ENCODE measurements at places on chromosomes 4 and X. TPM values are rescaled to one million over a fixed set of nuclear protein-coding genes. Genes with fewer than 3 reads are reported as not detected.

- H3K4me1 ChIP-seq = no peaks in the 10 kb centered on the region
- H3K27ac ChIP-seq = no peak overlapping the region
- DNase-seq = no peak
Observed at GRCh38 chr4:172352356-172352755, 539.2 kb downstream of the GALNTL6 start.

- peaks cover 28% of the 10 kb centered on the region for H3K27me3 ChIP-seq
- no peak for DNase-seq
- no peaks in the 10 kb centered on the region for H3K4me1 ChIP-seq
- H3K36me3 ChIP-seq = no peaks in the 10 kb centered on the region
Observed at GRCh38 chrX:77061022-77061421, 386.2 kb upstream of the FGF16 start.

GRCh38 chrX:41043674-41044345, 41.4 kb upstream of the USP9X start:
- H3K27me3 ChIP-seq = peaks cover 41% of the 10 kb centered on the region
- no peak overlapping the region for H3K4me3 ChIP-seq
- H3K4me1 ChIP-seq = no peaks in the 10 kb centered on the region

DNA sequence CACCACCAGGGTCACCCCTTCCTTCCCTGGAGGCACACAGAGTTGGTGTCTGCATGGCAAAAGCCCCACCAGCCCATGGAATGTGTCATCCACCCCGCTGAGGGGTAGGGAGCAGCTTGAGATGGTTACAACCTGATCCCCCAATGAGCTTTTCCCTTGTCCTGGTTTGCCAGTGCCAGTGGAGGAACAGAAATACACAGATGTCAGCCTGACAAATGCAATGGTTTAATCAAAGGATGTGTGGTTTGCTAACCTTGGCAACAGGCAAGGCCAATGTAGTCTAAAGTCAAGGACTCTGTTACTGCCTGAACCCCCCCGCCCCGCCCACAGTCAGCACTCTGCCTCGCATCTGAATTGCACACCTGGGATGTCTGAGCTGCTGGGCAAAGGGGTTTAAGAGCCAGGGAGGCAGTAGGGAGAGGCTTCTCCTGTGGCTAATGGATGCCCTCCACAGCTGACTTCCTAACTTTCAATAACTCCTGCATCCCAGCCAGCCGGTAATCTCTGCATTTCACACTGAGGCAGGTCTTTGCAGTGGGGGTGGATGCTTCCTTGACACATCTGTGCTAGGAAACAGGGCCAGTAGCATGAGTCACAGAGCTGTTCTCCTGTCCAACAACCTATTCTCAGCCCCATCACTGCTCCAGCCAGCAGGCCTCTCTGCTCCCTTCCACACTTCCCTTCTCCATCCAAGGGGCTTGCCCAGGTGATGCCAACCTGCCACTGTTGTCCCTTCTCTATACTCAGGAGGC, 137.5 kb downstream of the AMMECR1 start:
- H3K27ac ChIP-seq = no peak overlapping the region
- H3K36me3 ChIP-seq = peaks cover 1% of the 10 kb centered on the region
- no peak overlapping the region for H3K4me3 ChIP-seq

- peak overlapping the region; percentile 81 for H3K4me3 ChIP-seq
- H3K4me1 ChIP-seq = peaks cover 56% of the 10 kb centered on the region
- no peak for DNase-seq
- H3K36me3 ChIP-seq = peaks cover 26% of the 10 kb centered on the region
Observed at GRCh38 chrX:13693341-13693961, 4.5 kb downstream of the RAB9A start.

DNA sequence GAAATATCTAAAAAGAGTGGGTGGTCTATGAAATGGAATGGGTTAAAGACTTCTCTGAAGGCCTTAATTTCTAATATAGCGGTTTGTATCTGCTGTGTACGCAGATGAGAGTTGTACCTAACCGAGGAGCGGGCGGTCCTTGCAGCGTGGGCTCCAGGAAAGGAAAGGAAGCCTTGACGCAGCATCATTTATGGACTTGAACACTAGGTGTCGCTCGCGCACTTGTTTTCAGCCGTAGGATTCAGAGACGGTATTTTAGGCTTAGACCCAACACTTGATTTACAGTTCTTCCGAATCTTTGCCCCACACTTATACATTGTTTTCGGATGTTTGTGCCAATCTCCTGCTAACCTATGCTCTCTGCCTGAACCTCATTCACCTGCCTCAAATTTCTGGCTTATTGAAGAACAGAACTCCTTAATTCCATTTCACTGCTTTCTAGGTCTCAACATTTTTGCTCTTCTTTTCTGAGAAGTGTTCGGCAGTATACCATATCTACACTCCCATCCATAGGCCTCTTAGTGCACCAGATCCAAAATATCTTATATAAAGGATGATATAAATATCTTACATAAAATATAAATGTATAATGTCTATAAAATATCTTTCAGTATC, 48.9 kb upstream of the AADAT start:
- no peaks in the 10 kb centered on the region for H3K36me3 ChIP-seq
- no peak overlapping the region for H3K27ac ChIP-seq
- H3K27me3 ChIP-seq = no peaks in the 10 kb centered on the region

DNA sequence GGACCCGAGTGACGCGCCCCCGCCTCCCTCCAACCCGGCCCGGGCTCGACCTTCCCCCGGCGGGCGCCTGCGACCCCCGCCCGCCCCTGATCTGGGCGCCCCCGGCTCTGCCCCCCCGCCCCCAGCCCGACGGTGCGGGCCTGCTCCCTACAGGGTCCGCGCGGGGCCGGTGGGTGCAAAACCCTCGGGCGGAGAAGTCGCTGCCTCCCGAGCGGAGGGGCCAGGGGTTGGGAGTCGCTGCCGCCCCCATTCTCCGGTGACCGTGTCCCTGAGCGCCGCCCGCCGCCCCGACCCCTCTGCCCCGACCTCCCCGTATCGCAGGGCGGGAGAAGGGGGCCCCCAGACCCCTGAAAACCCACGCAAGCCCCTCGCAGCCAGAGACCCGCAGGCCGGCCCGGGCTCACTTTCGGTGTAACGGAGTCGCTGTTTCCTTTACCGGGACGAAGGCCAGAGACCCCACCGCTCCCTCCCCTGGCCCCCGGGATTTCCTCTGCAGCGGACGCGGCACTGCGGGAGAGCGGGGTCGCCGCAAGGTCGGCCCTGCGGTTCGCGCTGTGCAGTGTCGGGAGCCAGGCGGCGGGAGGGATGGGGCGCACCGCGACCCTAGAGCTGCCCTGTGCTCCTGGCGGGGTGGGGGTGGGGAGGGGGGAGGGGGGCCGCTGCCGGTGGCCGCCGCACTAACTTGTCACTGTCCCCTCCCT, 729 bp upstream of the CPLX1 start:
- H3K27ac ChIP-seq = no peak overlapping the region
- peaks cover 4% of the 10 kb centered on the region for H3K36me3 ChIP-seq
- no peaks in the 10 kb centered on the region for H3K4me1 ChIP-seq
- no peak overlapping the region for H3K4me3 ChIP-seq
- H3K27me3 ChIP-seq = peaks cover 49% of the 10 kb centered on the region

GRCh38 chr4:104878936-104879335, 267.7 kb upstream of the TET2 start:
- H3K36me3 ChIP-seq = no peaks in the 10 kb centered on the region
- DNase-seq = no peak
- H3K27ac ChIP-seq = no peak overlapping the region
- no peaks in the 10 kb centered on the region for H3K27me3 ChIP-seq
- H3K4me3 ChIP-seq = no peak overlapping the region
- H3K4me1 ChIP-seq = peaks cover 9% of the 10 kb centered on the region

GRCh38 chr4:142201041-142201440, 564.7 kb downstream of the IL15 start:
- DNase-seq = no peak
- no peaks in the 10 kb centered on the region for H3K27me3 ChIP-seq
- peaks cover 6% of the 10 kb centered on the region for H3K4me1 ChIP-seq
- no peak overlapping the region for H3K4me3 ChIP-seq

- no peak overlapping the region for H3K27ac ChIP-seq
- H3K27me3 ChIP-seq = no peaks in the 10 kb centered on the region
- no peaks in the 10 kb centered on the region for H3K4me1 ChIP-seq
- DNase-seq = no peak
Observed at GRCh38 chr4:30825008-30825770, 105.0 kb downstream of the PCDH7 start.

FRG2 gene
- total RNA-seq = not detected

CLDN22 gene
- not detected for total RNA-seq

CXorf49 gene
- total RNA-seq = not detected

Measured in activated T-cell treated with anti-CD3 and anti-CD28 coated beads, Interleukin-2, amount 50 U/mL, for 72 hours (primary cell).